ENCODE measurements at places on chromosomes 2 and 18.

- peak; percentile 80 for DNase-seq
Observed at GRCh38 chr2:134917888-134918525, 615 bp upstream of the CCNT2 start.

- DNase-seq, result no peak
Observed at GRCh38 chr18:54209471-54210180, 14.8 kb downstream of the MBD2 start.

- no peak for DNase-seq
Observed at GRCh38 chr2:85582492-85582891, 1.7 kb upstream of the VAMP5 start.

GRCh38 chr2:146246002-146246735, 1598.7 kb upstream of the ACVR2A start:
- DNase-seq, result no peak

DNA sequence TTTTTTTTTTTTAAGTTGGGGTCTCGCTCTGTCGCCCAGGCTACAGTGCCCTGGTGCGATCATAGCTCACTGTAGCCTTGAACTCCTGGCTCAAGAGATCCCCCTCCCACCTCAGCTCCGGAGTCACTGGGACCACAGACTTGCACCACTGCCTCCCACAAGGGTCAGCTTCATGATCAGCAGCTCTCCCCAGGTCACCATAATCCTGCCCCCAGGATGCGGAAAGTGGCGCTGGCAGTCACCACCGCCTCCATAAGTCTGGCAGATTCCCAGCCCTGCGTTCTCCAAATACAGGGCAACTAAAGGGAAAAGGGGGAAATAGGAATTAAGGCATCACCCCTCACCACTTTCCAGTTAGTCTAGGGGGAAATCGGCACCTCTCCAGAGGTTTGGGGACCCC, 5.2 kb upstream of the ARID5A start:
- no peak for DNase-seq

DNA sequence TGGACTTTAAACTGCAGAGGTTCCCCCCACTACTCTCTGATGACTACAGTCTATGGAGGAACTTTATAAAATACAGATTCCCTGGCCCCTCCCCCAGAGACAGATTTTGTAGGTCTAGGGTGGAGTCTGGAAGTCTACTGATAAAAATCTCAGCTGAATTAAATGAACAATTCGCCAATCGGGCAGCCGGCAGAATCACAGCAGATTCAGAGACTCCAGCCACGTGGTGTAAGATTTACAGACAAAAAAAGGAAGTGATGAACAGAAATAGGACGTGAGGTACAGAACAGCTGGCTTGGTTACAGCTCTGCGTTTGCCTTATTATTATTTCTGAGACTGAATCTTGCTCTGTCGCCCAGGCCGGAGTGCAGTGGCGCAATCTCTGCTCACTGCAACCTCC, 21.4 kb upstream of the MTA3 start:
- DNase-seq, result no peak

GRCh38 chr2:43984533-43984932, 11.3 kb downstream of the LRPPRC start:
- no peak for DNase-seq

DNA sequence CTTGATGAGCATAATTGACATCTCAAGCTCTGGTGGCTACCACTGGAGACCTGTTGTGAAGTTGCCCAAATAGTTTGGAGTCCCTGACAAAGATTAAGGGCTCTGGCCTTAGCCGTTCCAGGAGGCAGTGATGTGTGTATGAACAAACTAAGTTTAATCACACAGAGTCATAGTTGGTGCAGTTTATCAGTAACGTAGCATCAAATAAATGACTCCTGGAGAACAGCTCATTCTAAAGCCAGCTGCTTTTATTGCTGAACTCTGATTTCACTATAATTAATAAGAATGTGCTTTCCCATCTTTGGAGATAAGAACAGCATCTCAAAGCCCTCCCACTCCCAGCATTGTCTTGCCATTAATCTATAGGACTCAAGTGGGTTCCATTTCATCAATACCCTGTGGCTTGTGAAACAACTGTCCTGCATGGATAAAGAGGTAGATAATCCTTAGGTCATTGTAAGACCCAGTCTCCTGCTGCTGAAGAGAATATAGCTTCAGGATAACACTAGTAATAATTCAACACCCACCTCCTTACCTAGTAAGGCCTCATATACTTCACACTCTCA, 211.4 kb upstream of the THUMPD2 start:
- DNase-seq, result no peak

GRCh38 chr2:100821255-100821910, 1.4 kb downstream of the NPAS2 start:
- DNase-seq, result no peak

DNA sequence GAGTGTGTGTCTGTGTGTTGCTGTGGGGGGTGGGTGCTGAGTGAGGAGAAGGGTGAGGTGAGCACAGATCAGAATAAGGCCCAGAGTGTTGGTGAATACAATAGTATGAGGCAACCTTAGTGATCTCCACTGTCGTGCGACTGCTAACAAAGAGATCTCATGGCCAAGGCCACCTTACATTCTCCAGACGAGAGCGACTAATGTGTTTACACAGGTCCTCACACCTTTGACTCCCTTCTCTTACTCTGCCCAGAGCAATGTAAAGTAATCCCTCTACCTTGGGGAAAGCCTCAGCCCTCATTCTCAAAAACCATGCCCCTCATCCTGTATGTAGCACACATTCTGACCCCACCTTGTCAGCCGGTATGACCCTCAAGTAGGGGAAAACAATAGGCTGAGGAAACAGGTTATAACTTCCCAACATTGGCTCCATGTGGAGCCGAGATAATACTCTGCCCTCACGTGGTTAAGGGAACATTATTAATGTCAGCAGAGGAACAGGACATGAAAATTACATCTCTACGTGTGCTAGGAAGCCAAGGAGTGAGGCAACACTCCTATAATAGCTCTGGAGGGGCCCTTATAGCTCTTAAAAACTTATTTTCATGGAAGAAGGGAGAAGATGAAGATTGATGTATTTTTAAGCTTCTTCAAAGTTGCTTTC, 323.0 kb upstream of the NT5C1B start:
- DNase-seq, result no peak

- no peak for DNase-seq
Observed at GRCh38 chr18:543447-544078, 36.6 kb upstream of the CETN1 start.

DNA sequence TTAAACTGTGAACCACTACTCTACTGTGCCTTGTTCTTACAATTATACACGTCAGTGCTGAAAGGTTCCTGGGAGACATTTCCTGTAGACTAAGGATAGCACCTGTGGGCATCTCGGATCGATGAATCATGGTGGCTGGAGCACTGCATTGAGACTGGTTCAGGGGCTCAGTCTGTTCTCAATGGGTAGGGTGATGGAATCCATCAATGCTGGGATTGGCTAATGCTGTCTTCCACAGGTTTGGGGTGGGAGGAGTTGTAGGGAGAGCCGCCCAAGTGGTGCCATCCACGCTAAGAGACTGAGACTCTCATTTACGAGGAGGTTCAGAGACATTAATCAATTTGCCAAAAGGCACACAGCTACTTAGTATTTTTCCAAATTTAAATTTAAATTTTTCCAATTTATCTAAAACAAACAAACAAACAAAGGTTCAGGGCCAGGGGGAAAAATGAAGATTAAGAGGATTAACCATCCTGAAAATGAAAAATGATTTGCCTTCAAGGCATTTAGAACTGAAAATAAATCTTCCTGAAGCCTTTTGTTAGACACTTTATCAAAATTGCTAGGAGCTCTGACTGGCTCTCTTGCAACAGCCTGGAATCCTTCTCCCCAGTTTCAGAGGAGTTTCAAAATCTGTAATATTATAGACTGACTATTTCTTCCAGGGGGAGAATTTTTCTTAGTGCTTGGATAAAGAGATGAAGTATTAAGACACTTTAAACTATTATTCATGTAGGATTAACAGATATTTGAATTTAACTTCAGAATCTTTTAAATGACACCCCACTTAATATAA, 359.2 kb downstream of the TGIF1 start:
- DNase-seq, result no peak

GRCh38 chr18:35672897-35673296, 91.4 kb downstream of the GALNT1 start:
- DNase-seq, result no peak

DNA sequence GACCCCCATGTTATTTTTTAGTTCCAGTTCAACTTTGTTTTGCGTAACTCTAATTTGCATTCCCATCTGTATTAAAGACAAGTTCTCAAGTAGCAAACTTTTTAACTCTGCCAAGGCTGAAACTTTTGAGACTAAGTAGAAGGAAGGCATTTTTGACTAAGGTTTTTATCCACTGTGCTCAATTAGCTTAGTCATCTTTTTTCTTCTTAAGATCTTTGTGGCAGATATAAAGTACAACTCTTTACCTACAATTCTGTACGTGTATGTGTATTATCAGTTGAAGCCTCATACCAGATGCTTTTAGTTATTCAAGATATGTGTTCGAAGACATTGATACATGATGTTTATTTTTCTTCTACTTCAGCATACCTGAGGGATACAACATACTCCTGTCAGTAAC, 41.6 kb downstream of the CREB1 start:
- no peak for DNase-seq

GRCh38 chr2:25228848-25229278, 60.5 kb upstream of the POMC start:
- DNase-seq, result peak; percentile 90

- DNase-seq, result no peak
Observed at GRCh38 chr2:17614174-17614930, 73.9 kb downstream of the VSNL1 start.

GRCh38 chr2:31271851-31272267, 37.9 kb downstream of the EHD3 start:
- DNase-seq, result no peak

GRCh38 chr2:200479692-200480265, 30.1 kb downstream of the KCTD18 start:
- DNase-seq, result no peak

GRCh38 chr2:178306352-178307073, 112.2 kb downstream of the OSBPL6 start:
- peak; percentile 56 for DNase-seq

DNA sequence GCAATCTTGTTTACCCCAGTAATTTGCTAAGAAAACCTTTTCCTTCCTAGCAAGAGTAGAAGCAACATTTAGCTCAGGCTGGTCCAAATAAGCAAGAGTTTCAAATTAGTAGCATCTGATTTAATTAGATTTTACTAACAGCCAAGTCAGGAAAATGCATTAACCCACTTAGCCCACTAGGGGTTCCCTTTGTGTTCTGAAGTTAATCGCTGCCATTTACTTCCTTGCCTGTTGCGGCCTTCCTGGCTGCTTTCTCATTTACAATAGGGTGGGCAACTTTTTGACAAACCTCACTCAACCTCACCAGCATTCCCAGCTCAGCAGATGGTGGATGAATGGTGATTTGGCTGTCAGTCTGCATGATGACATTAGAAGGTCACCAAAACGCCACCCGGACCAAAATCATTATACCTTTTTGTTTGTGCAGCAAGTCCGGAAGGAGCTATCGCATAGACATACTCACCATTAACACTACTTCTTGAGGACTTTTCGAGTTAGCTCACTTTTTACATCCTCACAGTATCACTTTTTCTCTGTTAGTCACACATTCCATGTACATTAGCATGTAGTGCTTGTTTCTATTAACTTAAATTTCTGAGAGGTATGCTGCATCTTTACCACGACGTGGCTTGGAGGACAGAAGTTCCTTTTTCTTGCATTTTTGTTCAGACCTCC, 101.5 kb upstream of the SETBP1 start:
- DNase-seq, result peak; percentile 9

DNA sequence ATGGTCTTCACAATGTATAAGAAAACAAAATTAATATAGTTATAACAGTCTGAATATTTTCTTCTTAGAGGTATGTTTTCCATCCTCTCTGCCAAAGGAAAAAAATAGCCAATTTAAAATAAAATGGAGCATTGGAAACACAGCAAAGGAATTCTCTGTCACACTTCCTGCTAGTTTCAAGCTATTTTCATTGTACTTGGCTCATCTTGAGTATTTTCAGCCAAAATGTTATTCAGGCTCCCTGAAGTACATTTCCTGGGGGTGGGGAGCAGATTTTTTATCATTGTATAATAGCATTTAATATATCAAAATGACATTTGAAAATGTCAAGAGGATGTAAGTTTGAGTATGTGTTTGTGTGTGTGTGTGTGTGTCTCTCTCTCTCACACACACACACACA, 463.6 kb upstream of the REG3G start:
- no peak for DNase-seq

DNA sequence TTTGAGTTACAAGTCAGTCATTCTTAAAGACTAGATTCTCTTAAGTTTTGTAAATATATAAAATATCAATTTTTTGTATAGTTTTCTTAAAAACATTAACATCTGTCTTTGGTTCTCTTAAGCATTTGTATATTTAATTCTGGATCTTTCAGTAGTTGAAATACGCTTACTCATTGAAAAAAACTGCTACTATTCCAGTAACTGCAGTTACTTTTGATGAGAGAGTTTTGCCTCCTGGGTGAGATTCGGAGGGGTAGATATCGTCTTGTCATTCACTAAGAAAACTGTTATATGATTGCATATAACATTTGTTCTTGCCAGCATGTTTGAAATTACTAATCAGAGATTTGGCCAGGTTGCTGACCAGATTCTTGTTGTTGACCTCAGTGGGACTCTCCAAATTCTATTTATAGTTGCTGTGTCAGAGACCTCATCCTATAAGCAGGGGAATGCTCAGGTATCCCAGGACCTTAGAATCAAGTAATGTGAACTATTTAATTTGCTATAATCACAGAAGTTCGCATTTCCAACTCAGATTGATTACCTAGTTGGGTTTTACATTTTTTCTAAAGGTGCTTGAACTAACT, 7.9 kb downstream of the AGPS start:
- DNase-seq, result no peak

GRCh38 chr2:151374436-151374835, 17.0 kb downstream of the TNFAIP6 start:
- DNase-seq, result no peak

DNA sequence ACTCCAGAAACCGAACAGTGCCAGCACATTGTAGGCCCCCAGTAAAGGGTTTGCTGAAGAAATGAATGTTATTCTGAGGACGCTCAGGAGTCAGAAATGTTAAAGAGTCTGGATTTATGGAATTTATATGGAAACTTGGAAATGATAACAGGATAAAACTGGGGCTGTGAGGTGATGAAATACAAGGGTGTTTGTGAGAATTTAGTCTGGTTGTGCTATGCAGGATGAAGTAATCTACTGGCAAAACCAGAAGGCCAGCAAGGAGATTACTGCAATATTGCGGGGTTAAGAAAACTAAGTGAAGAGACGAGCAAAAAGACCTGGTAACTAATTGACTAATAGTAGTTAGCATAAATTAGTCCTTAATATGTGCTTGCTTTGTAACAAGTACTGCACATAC, 467.8 kb downstream of the ZEB2 start:
- DNase-seq, result no peak

GRCh38 chr18:10852385-10853303, 296.7 kb downstream of the PIEZO2 start:
- DNase-seq, result no peak

DNA sequence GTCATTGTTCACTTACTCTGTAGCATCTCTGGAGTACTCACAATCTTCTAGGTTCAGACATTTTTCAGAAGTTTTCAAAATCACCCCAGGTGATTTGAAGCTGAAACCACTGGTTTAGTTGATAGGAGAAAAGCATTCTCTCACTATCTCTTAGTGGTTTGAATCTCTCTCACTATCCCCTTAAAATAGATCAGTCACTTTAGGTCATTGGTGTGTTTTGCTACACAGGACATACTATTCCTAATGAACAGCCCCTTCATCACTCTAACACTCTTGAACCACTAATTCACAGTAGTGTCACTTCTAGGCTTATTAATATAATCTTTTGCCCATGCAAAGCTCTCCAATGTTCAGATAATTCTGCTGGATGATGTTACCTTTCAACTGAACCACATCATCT, 34.5 kb downstream of the LYPD6 start:
- no peak for DNase-seq
